Mesendoderm (in vitro differentiated cells): ENCODE measurements at places on chromosomes 12 and 14.

GRCh38 chr14:76699939-76700590, 61.2 kb upstream of the VASH1 start:
- DNase-seq, result no peak

GRCh38 chr14:96961895-96962294, 164.7 kb downstream of the VRK1 start:
- DNase-seq, result no peak

DNA sequence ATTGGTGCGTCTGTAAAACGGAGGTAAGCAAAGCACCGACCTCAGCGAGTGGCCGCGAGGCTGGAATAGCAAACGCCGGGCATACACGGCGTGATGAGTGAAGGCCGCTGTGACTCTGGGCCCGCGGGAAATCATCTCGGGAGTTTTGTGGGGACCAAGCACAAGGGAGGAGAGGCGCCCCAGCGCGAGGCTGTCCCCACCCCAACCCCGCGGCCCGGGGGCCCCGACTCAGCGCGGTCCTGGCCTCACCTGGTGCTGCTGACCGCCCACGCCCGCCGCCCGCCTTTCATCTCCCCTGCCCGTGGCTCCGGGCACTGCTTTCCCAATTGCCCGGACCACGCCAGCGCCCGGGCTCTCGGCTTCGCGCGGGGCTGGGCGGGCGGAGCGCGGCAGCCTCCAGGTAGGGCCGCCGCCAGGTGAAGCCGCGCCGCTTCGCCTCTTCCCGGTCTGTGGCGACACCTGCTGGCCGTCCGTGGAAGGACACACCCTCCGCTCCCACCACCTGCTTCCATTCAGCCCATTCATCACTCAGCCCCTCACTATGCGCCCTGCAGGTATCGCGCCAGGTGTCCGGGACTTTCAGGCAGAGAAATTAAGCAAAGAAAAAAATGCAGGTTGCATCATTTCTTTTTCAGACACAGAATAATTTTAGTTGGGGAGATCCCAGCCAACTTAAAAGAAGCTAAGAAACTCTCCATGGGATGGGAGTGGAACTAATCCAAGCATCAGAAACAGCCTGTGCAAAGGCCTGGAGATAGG, 360.4 kb downstream of the MED13L start:
- peak; percentile 60 for DNase-seq

DNA sequence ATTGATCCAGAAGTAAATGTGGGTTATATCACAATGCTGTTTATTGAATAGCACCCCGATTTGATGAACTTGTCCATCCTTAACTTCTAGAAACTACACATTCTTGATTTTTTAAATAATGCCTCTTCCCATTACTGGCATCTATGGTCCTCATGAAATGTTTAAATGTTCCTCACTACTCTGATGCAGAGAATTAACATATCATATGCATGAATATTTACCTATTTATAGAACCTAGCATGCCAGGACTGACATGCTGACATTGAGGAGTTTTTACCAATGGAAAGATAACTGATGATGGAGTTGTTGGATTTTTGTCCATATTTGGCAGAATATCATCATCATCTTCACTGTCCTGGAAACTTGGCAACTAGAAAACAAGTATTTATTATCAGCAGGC, 42.8 kb downstream of the MIS18BP1 start:
- no peak for DNase-seq

- no peak for DNase-seq
Measured at GRCh38 chr12:78315028-78315427, 484.3 kb downstream of the NAV3 start.

DNA sequence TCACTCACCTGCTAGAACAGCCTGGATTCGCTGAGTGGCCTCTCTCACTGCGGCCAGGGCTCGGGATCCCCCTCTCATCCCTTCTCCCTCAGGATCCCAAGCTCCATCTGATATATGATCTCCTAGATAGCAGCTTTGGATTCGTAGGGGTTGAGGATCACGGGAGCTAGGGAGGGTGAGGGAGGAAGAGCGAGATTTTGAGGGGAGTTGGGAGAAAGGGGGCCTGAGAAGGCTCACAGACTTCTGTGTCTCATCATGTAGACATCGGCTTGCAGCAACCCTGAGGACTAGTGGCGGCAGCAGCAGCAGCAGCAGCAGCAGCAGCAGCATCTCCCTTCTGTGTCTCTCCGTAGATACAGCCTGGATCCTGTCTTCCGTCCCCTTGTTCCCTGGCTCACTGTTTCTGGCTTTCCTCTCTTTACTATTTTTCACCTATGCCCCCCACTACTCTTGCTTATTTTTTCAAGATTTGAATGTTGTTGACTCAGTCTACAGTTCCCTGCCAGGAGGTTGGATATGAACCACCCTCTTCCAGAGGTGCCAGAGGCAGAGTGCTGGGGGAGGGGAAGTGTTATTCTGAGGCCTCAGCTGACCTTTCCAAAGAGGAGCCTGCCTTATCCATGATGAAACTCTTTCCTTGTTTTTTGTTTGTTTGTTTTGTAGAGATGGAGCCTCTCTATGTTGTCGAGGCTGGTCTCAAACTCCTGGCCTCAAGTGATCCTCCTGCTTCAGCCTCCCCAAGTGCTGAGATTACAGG, at the start of gene CIROP:
TSS of gene CIROP (minus strand) at position 399 of the 757 bp plus-strand sequence. CDS start at position 330, 69 bp downstream.
- peak; percentile 38 for DNase-seq

DNA sequence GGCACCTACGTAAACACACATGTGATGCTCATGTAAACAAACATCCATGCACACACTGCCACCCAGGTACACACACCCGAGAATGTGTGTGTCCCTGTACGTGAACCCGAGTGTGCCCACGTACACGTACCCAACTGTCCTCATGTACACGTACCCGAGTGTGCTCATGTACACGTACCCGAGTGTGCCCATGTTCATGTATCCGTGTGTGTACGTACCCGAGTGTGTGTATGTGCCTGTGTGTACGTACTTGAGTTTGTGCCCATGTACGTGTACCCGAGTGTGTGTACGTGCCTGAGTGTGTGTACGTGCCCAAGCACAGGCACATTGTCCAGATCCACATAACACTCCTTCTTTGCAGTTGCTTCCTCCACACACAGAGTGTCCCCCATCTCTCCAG, 45.0 kb downstream of the LRCOL1 start:
- no peak for DNase-seq

DNA sequence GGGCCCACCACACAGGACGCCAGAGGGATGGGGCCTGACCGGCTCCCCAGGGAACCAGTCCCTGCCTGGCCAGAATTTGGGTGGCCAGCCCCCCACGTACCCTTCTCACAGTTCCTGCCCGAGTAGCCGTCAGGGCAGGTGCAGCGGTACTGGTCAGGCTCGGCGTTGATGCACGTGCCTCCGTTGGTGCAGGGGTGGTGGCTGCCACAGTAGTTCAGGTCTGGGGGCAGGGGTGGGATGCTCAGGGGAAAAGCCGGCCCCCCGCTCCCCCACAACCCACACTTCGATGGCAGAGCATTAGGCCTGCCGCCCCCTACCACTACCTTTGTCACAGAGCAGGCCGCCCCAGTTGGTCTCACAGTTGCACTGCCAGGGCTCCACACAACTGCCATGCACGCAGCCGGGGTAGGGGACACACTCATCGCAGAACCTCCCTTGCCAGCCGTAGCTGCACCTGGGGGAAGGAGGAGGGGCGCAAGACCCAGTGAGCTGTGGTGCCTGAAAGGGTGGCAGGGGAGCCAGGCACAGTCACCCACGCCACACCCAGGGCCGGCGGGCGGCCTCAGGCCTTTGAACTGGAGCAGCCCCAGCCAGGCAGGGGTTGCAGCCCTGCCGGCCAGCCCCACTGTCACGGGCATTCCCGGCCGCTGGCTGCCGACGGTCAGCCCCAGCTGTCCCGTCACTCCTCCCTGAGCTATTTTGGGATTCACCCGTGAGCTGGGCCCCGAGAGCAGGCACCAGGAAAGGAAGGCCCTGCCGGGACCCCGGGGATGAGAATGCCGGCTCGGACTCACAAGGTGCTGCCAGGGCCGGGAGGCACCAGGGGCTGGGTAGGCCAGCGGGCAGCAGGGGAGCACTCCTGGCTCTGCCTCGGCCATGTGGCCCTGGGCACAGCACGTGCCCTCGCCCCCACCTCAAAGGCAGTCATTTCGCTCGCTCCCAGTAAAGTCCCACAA, 16.5 kb downstream of the JAG2 start:
- no peak for DNase-seq

GRCh38 chr12:62703011-62703380, 232.0 kb downstream of the PPM1H start:
- DNase-seq, result peak; percentile 75

DNA sequence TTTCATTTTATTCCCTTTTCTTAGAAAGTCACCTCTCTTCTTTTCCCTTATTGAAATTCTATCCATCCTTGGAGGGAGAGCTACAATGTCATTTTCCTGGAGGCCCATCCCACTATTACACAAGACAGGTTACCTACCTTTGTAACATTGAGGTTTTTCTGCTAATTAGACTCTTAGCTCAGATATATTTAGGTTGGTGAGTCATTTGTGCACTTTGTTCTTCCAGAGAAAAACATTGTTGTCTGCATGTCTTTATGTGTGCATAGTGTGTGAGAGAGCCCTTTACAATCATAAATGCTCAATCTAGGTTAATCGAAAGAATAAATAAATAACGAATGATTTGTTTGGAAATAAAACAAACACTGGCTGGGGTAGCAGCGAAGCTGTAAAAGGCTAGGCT, 191.8 kb downstream of the DACT1 start:
- no peak for DNase-seq

DNA sequence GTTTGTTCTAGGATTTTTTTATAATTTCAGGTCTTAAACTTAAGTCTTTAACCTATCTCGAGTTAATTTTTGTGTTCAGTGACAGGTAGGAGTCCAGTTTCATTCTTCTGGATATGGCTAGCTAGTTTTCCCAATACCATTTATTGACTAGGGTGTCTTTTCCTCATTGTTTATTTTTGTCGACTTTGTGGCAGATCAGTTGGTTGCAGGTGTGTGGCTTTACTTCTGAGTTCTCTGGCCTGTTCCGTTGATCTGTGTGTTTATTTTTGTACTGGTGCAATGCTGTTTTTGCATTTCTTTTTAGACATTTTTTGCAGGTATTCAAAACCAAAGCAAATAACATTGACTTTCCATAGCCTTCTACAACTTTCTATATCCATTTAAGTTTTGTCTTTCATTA, 121.7 kb downstream of the ETNK1 start:
- no peak for DNase-seq

DNA sequence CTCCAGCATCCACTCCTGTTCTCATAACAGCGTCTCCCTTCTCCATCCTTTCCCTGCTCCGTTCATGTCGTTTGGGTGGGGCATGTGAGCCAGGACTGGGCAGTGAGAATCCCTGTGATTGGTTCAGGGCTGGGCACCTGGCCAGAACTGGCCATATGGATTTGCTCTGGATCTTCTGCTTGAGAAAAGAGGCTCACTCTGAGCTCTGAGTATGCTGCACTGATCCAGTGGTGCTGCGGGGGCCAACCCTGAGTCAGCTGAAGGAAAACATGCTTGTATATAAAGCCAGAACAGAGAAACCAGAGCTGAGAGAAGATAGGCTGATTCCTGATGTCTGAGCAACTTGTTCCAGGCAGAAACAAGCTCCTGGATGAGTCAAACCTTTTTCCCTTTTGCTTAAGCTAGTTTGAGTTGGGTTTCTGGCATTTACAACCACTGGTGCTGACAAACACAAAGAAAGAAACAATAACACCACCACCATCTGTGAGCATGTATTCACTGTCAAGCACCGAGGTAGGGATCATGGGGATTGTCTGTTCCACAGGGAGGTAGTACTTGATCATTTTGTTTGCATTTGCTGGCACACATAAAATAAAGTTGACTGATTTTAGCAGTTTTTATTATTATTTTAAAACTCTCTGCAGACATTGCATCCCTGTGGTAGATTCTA, 14.0 kb upstream of the HPD start:
- no peak for DNase-seq

GRCh38 chr14:27315477-27315876, 717.6 kb upstream of the NOVA1 start:
- DNase-seq, result no peak

GRCh38 chr12:108090107-108090899, 38.8 kb upstream of the WSCD2 start:
- no peak for DNase-seq

DNA sequence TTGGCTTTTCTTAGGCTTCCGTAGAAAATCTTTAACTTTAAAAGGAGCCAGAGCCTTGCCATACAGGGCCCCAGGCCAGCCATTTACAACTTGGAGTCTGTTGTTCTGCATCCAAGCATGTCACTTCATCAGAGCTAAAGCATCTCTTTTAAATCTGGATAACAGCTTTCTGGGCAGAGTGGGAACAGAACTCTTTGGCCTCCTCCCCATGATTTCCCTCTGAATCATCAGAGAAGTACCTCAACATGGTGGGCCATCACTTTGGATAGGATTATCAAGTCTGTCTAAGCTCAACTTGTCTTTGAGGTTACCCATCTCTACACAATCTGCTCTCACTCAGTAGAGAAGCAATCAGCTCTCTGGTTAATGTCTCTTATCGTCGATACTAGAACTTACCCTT, 170.9 kb downstream of the SLC6A15 start:
- no peak for DNase-seq
